ENCODE measurements at places on chromosomes 5 and 9.

- no peak for DNase-seq
Observed at GRCh38 chr5:134489227-134489944, 36.1 kb upstream of the JADE2 start.

GRCh38 chr5:85010014-85010562 is 625.4 kb upstream of the EDIL3 start:
- DNase-seq, result no peak

DNA sequence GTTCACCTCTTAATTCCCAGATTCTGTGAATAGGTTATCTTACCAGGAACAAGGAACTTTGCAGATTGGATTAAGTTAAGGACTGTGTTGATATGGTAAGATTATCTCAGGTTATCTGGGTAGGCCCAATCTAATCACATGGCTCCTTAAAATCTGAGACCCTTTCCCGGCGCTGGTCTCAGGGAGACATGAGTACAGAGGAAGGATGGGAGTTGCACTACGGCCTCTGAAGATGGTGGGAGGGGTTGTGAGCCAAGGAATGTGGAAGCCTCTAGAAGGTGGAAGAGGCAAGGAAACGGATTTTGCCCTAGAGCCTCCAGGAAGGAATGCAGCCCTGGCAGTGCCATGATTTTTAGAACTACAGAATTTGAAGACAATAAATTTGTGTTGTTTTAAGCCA is 95.1 kb downstream of the AK8 start:
- DNase-seq, result no peak

- DNase-seq, result no peak
Observed at GRCh38 chr5:123279136-123279535, 144.1 kb downstream of the CEP120 start.

Data from H1 (cell line).